ENCODE measurements at places on chromosomes 7 and 10.

DNA sequence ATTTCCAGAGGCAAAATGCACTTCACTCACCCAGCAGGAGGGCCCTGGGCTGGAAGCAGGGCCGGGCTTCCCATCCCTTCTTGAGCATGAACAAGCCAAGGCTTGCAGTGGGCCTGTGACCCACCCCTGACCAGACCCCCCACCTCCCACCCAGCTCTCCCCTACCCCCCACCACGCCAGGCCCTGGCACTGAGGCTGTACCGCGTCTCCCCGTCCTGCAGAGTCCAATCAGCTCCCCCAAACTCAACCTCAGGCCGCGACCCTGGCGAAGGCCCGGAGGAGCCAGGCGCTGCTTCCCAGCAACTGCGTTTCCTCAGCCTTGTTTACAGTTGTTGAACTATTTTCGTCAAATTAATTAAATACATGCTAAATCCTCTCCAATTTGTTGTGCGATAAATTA lies 16.9 kb upstream of the MYL10 start:
- no peak for DNase-seq

- DNase-seq = no peak
These were observed 69.1 kb downstream of the MEST start for GRCh38 chr7:130560972-130561371.

GRCh38 chr10:17841050-17841449 lies 31.9 kb downstream of the MRC1 start:
- DNase-seq = no peak

DNA sequence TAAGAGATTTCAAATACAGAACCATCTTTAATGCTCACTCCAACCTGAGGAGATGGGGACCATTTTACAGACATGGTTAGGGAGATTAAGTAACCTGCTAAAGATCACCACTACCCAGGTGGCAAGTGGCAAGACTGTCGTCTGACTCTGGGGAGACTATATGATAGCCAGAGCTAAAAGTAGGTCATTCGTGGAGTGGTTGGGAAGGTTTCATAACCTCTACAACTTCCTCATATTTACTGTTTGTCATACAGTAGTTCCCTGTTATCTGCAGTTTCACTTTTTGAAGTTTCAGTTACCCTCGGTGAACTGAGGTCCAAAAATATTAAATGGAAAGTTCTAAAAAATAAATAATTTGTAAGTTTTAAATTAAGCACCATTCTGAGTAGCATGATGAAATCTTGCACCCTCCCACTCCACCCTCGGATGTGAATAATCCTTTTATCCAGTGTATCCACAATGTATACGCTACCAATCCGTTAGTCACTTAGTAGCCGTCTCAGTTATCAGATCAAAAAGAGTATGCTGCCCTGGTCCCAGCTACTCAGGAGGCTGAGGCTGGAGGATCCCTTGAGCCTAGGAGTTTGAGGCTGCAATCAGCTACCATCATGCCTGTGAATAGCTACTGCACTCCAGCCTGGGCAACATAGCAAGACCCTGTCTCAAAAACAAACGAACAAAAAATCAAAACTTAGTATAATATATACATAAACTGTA lies 14.9 kb upstream of the LGI1 start:
- DNase-seq = no peak

GRCh38 chr10:114821915-114822443 lies 399 bp downstream of the FHIP2A start:
- no peak for DNase-seq

DNA sequence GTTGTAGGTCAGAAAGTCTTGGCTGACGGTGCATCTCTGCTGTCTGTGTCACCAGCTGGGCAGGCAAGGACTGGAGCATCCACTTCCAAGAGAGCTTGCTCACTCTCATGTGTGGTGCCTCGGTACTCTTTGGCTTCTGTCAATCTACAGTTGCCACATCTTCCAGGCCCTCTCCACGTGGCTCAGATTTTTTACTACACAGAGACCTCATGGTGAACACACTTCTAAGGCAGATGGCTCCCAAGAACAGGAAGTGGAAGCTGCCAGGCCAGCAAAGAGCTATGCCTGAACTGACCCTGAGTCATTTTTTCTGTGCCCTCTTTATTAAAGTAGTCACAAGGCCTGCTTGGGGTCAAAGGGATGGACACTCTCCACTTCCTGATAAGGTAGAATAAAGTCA lies 351.5 kb upstream of the AUTS2 start:
- DNase-seq = no peak

All from activated T-cell treated with anti-CD3 and anti-CD28 coated beads, Interleukin-2, amount 50 U/mL, for 24 hours (primary cell).